H9 (cell line): ENCODE measurements at places on chromosomes 5 and 9. TPM values are rescaled to one million over a fixed set of nuclear protein-coding genes. Genes with fewer than 3 reads are reported as not detected.

- DNase-seq: no peak
- H3K4me1 ChIP-seq: no peaks in the 10 kb centered on the region
- no peak overlapping the region for H3K4me3 ChIP-seq
- H3K27me3 ChIP-seq: no peaks in the 10 kb centered on the region
Observed at GRCh38 chr5:44675296-44675695, 133.5 kb upstream of the MRPS30 start.

DNA sequence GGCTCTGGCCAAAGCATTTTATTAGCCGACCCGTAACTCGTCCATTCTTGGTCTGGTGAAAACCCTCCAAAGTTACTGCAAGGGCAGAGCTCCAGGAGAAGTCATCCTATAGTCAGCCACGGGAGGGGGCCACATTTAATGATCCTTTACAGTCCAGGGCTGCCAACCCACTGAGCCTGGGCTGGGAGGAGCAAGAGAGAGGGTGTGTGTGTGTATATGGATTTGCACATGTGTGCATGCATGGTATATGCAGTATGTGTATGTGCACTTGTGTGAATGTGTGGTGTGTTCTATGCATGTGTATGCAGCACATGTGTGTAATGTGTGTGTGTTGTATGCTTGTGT, 4.2 kb upstream of the RASGEF1C start:
- H3K27ac ChIP-seq: no peak overlapping the region
- H3K36me3 ChIP-seq: no peaks in the 10 kb centered on the region; the same call in 2 of the 3 replicates
- no peak for DNase-seq
- no peak overlapping the region for H3K4me3 ChIP-seq

- H3K4me1 ChIP-seq: peaks cover 5% of the 10 kb centered on the region; the same call in 1 of the 2 replicates
- peaks cover 17% of the 10 kb centered on the region for H3K36me3 ChIP-seq
- H3K4me3 ChIP-seq: no peak overlapping the region
- no peak for DNase-seq
Observed at GRCh38 chr5:34791761-34792244, 47.2 kb upstream of the TTC23L start.

GRCh38 chr5:81854915-81855314, 104.0 kb upstream of the SSBP2 start:
- H3K27me3 ChIP-seq: no peaks in the 10 kb centered on the region
- peaks cover 12% of the 10 kb centered on the region for H3K4me1 ChIP-seq
- no peak for DNase-seq

- H3K4me1 ChIP-seq: peaks cover 3% of the 10 kb centered on the region; the same call in 1 of the 2 replicates
- no peaks in the 10 kb centered on the region for H3K27me3 ChIP-seq
- H3K27ac ChIP-seq: no peak overlapping the region
- no peaks in the 10 kb centered on the region for H3K36me3 ChIP-seq
Observed at GRCh38 chr9:13557746-13558145, 278.3 kb upstream of the MPDZ start.

DNA sequence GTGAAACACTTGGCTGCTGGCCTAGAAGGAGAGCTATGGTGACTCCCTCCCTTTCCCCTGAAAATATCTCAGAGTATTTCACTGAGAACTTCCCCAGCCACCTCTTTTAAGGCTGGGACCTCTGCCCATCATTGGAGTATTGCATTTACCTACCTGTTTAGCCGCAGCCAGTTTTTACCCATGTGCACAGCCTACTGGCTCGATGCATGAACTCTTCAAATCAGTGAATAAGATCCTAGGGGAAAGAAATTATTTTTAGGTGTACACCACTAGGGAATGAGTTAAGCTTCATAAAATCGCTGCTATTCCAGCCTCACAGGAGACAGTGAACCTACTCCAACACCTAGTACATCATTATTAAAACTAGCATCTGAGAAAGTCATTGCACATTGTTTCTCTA, 16.8 kb upstream of the FAM174A start:
- DNase-seq: peak; percentile 26
- H3K36me3 ChIP-seq: no peaks in the 10 kb centered on the region; the same call in 2 of the 3 replicates
- H3K4me3 ChIP-seq: no peak overlapping the region
- no peaks in the 10 kb centered on the region for H3K27me3 ChIP-seq
- H3K27ac ChIP-seq: no peak overlapping the region

DNA sequence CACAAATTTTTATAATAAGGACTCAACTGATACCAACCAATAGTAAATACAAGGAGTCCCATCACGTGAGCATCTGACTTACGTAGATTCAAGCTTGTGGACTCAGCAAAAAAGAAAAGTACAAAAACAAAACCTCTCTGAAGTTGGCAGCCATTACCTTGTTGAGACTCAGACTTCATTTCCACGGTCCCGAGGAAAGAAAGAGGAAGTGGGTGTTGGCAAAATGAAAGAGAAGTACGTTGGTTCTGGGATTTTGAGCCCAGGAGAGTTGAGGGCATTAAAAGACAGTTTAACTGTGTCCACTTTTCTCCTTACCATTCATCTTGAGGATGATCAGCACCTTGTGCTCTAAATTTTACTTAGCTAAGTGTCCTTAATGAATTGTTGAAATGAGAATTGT, 26.7 kb downstream of the NCBP1 start:
- H3K4me3 ChIP-seq: no peak overlapping the region
- H3K27me3 ChIP-seq: no peaks in the 10 kb centered on the region
- H3K27ac ChIP-seq: no peak overlapping the region

DNA sequence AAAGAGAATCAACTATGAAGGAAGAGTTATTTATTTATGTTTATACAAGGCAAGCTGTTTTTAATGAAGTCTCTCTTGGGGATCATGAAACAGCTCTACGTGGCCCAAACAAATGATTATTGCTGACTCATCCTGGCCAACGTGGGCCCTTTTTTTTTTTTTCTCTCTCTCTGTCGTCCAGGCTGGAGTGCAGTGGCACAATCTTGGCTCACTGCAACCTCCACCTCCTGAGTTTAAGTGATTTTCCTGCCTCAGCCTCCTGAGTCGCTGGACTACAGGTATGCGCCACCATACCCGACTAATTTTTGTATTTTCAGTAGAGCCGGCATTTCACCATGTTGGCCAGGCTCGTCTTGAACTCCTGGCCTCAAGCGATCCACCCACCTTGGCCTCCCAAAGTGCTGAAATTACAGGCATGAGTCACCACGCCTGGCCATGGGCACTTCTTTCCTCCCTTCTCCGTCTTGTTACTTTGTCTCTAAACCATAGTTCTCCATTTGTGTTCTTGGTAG, 98.3 kb downstream of the BASP1 start:
- H3K36me3 ChIP-seq: no peaks in the 10 kb centered on the region
- H3K4me3 ChIP-seq: no peak overlapping the region; the same call in 2 of the 3 replicates
- H3K27ac ChIP-seq: no peak overlapping the region
- DNase-seq: no peak
- H3K4me1 ChIP-seq: no peaks in the 10 kb centered on the region; the same call in 1 of the 2 replicates

DNA sequence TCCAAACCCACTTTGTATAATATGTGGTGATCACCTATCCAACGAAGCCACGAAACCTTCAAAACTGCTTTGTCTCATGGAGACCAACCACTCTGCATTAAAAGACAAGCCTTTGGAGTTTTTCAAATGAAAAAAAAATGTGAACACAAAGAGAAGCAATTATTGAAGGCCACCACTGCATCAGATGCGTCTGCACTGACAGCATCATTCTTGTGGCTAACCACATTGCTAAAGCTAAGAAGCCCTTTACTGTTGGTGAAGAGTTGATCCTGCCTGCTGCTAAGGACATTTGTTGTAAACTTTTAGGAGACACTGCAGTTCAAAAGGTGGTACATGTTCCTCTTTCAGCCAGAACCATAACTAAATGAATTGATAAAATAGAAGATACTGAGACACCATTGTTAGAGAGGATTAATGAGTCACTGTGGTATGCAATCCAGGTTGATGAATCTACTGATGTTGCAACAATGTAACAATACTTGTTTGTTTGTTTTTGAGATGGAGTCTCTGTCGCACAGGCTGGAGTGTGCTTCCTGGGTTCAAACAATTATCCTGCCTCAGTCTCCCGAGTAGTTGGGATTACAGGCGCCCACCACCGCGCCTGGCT, 45.4 kb downstream of the TAF11L14 start:
- DNase-seq: no peak
- no peaks in the 10 kb centered on the region for H3K36me3 ChIP-seq
- H3K27ac ChIP-seq: no peak overlapping the region
- H3K27me3 ChIP-seq: no peaks in the 10 kb centered on the region
- no peak overlapping the region for H3K4me3 ChIP-seq

- H3K4me1 ChIP-seq: no peaks in the 10 kb centered on the region
- no peak overlapping the region for H3K4me3 ChIP-seq
- no peak for DNase-seq
- H3K27me3 ChIP-seq: no peaks in the 10 kb centered on the region
- H3K36me3 ChIP-seq: no peaks in the 10 kb centered on the region
Observed at GRCh38 chr5:170418736-170419135, 29.6 kb upstream of the KCNMB1 start.

GRCh38 chr9:121889990-121890563, 203.0 kb downstream of the TTLL11 start:
- H3K4me3 ChIP-seq: no peak overlapping the region
- DNase-seq: no peak
- no peaks in the 10 kb centered on the region for H3K27me3 ChIP-seq
- no peak overlapping the region for H3K27ac ChIP-seq

DNA sequence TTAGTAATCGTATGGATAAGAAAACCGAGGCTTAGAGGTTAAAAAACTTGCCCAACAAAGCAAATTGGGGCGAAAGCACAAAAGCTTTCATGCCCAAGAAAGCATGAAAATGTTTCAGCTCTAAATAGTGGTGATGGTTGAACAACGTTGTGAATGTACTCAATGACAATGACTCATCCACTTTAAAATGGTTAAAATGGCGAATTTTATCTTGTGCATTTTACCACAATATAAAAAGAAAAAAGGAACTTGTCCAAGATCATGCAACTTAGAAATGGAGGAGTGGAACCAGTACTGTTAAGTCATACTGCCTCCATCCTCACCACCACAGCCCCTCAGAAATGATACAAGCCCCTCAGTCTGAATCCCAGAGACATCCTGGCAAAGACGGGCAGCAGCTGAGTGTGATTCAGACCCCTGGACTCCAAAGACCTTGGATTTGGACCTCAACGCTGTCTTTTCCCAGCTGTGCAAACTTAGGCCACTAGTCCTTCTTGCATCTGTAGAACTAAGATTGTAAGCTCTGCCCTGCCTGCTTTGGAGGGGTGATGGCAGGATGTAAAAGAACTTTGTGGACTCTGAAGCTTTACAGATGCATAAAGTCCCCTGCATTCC, 158.4 kb downstream of the GABBR2 start:
- H3K4me1 ChIP-seq: no peaks in the 10 kb centered on the region
- no peaks in the 10 kb centered on the region for H3K36me3 ChIP-seq
- H3K27me3 ChIP-seq: no peaks in the 10 kb centered on the region
- no peak for DNase-seq
- H3K4me3 ChIP-seq: no peak overlapping the region

GRCh38 chr5:142156839-142157463, 48.4 kb downstream of the NDFIP1 start:
- H3K4me3 ChIP-seq: peak overlapping the region; percentile 44; the same call in 1 of the 3 replicates
- H3K4me1 ChIP-seq: peaks cover 2% of the 10 kb centered on the region; the same call in 1 of the 2 replicates
- peak overlapping the region; percentile 9 for H3K27ac ChIP-seq
- no peaks in the 10 kb centered on the region for H3K27me3 ChIP-seq

DNA sequence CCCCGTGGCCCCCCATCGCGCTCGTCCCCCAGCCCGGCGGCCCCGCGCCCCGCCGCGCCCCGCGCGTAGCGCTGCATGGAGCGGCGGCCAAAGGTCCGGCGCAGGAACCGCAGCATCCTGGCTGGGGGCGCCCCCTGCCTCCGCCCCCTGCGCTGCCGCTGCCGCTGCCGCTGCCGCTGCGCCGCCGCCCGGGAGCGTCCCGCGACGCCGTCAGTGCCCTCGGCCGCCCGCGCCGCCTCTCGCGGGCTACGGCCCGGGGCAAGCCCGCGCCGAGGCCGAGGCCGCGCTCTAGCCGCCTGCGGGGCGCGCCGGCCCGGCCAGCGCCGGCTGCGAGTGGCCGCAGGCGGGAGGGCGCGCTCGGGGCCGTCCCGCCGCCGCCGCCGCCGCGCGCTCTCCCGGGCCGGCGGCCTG, 523 bp downstream of the EPB41L4B start:
- no peaks in the 10 kb centered on the region for H3K36me3 ChIP-seq
- no peak overlapping the region for H3K4me3 ChIP-seq
- H3K27ac ChIP-seq: no peak overlapping the region
- peaks cover 22% of the 10 kb centered on the region for H3K4me1 ChIP-seq
- no peak for DNase-seq

- no peak overlapping the region for H3K27ac ChIP-seq
- H3K4me1 ChIP-seq: peaks cover 2% of the 10 kb centered on the region; the same call in 1 of the 2 replicates
- DNase-seq: no peak
- H3K36me3 ChIP-seq: no peaks in the 10 kb centered on the region
- peak overlapping the region; percentile 87; the same call in 2 of the 3 replicates for H3K4me3 ChIP-seq
- no peaks in the 10 kb centered on the region; the same call in 1 of the 2 replicates for H3K27me3 ChIP-seq
Observed at GRCh38 chr9:113566016-113566711, 102.6 kb downstream of the RGS3 start.

DNA sequence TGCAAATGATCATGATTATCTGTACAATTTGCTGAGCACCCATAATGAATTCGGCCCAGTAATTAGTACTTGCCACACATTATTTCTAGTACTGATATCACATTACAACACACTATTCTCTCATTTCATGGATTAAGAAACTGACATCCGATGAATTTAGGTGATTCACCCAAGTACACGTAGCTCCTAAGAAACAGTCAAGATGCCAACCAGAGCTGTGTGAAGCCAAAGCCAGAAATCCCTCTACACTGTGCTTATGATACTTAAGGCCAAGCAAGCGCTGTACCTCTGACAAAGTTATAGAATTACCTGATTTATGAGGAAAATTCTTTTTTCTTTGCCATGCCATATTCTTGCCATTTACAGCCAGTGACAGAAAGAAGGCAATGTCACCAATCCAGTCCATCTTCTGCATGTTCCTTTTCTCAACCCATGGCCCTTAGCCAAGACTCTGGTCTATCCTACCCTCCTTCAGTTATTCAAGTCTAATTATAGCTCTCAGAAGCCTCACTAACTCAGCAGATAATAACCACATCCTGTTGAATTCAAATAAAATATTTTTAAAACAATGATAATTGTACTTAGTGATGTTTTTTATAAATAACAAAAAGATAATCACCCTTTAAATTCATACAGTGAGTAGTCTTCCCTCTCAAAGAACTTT, 74.3 kb upstream of the PTGER4 start:
- H3K27me3 ChIP-seq: no peaks in the 10 kb centered on the region
- no peak for DNase-seq
- H3K27ac ChIP-seq: no peak overlapping the region
- no peaks in the 10 kb centered on the region for H3K4me1 ChIP-seq
- H3K4me3 ChIP-seq: no peak overlapping the region

The MARCOL gene
- total RNA-seq: not detected in 2 replicates

The BICD2 gene
- 21.2 and 22.3 TPM in 2 replicates for total RNA-seq

The OMD gene
- total RNA-seq: not detected in 2 replicates

The RAB3C gene
- total RNA-seq: 11.5 and 16.3 TPM in 2 replicates

The SLC6A3 gene
- total RNA-seq: 0.50 and 0.61 TPM in 2 replicates

The CARD19 gene
- 21.4 and 23.6 TPM in 2 replicates for total RNA-seq
